ENCODE measurements at places on chromosomes 11 and 22. TPM values are rescaled to one million over a fixed set of nuclear protein-coding genes. Genes with fewer than 3 reads are reported as not detected.

GRCh38 chr11:124644426-124645280, 22.0 kb downstream of the TBRG1 start:
- DNase-seq, result peak; percentile 26

Gene RPS6KA4
- 19.1 TPM for total RNA-seq

GRCh38 chr11:119832202-119832935, 103.4 kb upstream of the NECTIN1 start:
- no peak for DNase-seq

- DNase-seq, result peak; percentile 19
Observed at GRCh38 chr11:61787928-61788491, 4.4 kb downstream of the TMEM258 start.

DNA sequence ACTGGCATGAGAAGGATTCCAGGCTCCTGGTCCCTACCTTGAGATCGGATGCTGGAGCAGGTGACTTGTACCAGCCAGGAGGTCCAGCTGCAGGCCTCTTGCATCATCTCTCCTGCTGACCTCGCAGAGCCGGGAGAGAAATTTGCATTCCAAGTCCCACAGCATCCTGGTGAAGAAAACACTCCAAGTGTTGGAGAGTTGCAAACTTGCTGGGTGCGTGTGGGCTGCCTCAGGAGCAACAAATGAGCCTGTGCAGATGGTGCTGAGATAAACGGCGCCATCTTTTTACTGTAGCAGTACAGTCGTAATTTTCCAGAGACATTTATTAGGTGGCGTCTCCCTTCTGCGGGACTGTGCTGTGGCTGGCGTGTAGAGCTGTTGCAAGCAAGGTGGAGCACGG, 32.1 kb upstream of the ZBTB16 start:
- no peak for DNase-seq

DNA sequence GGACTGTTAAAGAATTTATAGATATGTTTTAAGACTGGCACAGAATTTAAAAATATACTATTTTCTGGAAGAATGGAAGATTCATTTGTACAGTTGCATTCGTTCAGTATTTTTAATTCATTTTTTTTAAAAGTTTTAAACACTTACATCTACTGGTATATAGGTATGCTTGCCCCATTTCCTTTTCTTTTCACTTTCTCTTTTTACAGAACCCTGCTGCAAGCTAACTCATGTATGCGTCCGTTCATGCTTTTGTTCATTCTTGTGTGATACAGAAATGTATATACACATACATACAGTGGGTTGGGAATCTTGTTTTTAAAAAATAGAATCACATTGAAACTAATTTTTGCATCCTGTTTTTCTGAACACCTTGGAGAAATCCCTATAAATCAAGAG, 31.0 kb downstream of the PACS1 start:
- DNase-seq, result no peak

Gene CCDC134
- 17.0 TPM for total RNA-seq

DNA sequence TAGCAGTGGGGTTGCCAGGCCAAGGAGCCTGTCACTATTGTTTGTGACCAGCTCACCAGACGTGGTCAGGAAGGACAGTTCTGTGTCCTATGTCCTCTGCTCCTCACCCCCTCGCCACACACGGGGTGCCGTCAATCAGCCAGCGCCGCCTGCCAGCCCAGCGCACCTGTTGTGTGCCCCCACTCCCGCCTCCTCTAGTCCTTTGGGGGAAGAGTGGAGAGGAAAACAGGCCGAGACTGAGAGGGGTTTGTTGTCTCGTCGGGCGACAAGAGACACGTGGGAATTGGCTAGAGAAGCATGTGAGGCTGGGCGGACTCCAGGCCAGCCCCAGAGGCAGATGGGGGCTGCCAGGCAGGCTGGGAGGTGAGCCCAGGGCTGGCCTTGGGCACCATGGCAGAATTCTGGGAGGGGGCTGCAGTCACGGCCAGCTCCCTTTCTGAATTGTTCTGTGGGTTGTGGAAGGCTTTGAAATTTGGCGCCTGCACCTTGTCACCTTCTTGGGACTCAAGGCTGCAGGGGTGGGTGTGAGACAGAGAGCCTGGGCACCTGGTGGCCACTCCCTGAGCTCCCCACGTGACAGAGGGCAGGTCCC, 3.1 kb upstream of the KCNQ1OT1 start:
- DNase-seq, result no peak

Gene CHRM1
- not detected for total RNA-seq

Gene CRACR2B
- total RNA-seq, result 0.32 TPM

GRCh38 chr11:123197711-123198110, 2.7 kb upstream of the CLMP start:
- DNase-seq, result peak; percentile 6

DNA sequence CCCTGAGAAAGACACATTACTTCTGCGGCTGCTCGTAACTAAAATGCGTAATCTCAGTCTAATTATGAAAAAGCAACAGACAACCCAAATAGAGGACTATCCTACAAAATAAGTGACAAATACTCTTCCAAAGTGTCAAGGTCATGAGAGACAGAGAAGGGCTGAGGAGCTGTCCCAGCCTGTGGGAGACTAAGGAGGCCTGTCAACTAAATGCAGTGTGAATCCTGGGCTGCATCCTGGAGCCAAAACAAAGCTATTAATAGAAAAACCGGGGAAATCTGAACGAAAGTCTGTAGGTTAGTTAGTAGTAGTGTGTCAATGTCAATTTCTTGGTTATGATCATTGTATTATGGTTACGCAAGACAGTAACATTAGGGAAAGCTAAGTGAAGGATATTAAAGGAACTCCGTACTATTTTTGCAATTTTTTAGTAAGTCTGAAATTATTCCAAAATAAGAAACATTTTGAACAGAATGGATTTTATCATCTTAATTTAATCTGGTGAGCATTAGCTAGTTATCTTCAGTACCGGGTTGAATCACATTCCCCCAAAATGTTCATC, 39.8 kb upstream of the SLC35C1 start:
- DNase-seq, result no peak

Gene CCT8L2
- not detected for total RNA-seq

Gene RAG2
- total RNA-seq, result not detected

DNA sequence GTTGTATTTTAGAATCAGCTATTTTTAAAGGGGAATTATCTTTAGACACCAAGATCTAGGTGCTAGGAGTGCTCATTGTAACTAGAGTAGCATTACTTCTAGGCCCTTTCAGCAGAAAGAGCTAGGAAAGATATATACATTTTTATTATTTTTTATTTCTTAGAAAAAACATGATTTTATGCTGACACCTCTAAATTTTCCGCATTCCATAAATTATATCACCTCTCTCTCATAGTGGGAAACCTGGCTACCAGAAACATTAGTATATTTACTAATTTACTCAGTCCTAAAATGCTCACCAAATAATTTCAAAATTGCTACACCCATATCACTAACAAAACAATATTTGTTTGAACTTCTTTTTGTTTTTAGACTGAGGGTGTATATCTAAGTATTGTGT, 32.1 kb upstream of the SLC36A4 start:
- no peak for DNase-seq

DNA sequence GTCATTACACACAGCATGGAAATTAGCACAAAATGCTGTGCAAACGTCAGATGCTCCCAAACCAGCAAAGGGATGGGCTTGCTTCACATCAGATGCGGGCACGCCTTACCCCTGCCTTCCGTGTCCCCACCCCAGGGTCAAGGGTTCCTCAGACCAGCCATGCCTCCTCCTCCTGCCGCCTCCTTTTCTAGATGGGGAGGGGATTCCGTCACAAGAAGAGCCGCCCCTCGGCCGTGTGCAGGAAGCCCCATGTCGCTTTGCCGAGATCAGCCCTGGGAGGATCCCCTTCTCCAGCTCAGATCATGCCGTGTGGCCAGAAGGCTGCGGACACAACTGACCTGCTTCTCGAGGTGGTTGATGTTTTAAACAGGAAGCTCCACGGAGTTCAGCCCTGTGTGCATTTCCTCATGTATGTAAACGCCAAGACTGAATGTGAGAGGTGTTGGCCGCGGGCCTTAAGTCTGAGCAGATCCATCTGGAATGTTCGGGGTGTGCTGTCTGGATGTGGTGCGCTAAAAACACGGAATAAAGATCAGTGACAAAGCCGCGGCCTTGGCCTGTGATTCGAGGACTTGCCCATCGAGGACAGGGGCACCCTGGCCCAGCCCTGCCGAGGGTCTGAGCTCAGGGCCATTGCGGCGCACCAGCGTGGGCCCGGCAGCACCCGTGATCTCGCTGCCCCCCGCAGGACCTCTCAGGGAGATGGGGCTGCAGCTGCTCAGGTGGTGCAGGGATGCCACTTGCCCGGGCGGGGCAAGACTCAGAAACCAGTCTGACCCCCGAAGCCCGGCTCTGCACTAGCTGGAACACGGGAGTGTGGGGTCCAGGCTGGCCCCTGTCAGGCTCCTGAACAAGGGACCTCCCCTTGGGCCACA, 412.9 kb downstream of the TBC1D22A start:
- DNase-seq, result no peak

DNA sequence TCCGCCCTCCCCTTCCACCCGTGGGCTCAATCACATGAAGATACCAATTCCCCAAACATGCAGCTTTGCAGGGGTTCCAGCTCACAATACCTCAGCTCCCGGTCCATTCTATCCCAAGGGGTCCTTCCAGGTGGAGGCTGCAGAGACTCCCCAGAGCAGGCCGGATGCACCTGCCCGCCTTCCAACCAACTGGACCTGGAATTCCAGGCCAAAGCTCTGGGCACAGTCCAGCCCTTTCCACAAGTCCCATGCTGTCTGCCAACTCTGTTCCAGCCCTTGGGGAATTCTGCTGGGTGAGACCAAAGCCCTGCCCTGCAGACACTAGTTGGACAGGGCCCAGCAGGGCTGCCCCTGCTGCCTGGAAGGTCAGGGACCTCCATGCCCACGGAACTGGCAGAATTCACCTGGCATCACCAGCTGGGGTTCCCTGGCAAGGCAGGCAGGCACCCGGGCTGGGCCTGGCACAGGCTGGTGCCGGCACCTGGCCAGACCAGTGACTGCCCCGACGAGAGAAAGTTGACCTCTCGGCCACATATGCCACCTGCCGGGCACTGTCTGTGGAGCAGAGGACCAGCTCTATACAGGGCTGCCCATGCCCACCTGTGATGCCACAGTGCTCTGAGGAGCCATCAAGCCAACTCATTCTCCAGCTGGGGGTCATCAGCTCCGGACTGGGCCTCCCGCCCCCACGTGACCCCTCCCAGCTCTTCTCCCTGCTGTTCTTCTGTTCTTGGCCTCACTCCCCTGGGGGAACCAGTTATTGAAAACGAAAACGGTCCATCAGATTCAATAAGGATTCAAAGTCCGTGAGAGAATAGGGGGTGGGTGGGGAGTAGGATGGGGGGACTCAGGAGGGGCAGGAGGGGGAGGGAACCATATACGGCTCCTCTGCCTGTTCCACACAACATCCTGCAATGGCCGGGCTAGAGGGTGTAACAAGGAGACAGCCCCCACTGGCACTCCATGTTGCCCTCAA, 4.7 kb downstream of the SYT7 start:
- DNase-seq, result no peak

- no peak for DNase-seq
Observed at GRCh38 chr11:43576320-43576802, 104.2 kb upstream of the HSD17B12 start.

GRCh38 chr11:2768471-2769408, 68.9 kb upstream of the KCNQ1OT1 start:
- DNase-seq, result peak; percentile 31

Gene NAV2
- 0.20 TPM for total RNA-seq

DNA sequence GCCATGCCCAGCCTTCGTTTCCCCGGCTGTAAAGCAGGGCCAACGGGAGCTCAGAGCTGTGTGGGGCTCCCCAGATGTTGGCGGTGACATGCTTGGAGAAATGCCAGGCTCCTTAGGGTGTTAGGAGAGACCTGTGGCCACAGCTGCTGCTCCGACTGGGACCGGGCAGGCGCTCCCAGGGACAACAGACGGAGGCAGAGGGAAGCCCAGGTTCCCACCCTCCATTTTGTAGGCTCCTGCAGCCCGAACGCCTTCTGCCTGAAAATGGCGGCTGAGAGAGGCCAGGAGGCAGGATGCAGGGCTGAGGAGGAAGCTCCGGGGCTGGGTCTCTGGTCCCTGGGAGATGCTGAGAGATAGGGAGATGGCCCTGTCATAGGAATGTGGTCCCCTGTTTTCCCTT, 10.0 kb downstream of the CD6 start:
- peak; percentile 57 for DNase-seq

DNA sequence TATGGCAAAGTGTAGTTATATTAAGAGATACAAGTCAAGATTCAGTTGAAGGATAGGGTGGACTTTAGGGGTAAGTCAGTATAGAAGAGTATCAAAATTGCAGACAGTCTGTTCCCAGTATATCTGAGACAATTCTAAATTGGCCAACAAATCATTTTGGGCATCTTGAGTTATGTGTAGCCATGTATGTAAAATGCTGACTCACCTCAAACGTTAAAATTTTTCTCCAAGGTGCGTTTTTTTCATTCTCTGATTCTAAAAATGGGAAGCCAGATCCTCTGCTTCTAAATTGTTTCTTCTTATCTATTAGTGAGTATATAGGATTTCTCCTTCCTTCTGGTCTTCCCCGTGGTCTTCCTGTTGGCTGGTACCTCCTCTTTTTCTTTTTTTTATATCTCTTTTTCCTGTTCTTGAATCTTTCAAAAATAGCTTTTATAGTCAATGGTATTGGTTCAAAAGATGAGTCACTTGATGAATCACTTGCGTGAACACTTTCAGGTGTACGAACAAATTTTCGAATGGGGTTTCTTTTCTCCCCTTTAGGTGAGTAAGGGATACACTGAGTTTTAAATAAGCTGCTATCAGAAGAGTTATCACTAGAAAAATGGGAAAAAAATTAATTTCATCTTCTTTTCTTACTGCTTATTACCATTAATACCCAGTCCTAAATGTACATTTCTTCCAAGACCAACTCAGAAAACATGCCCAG, 3.2 kb downstream of the TAF1D start:
- DNase-seq, result no peak

Gene FXYD6
- not detected for total RNA-seq

GRCh38 chr11:114158421-114158820, 98.9 kb downstream of the ZBTB16 start:
- no peak for DNase-seq

DNA sequence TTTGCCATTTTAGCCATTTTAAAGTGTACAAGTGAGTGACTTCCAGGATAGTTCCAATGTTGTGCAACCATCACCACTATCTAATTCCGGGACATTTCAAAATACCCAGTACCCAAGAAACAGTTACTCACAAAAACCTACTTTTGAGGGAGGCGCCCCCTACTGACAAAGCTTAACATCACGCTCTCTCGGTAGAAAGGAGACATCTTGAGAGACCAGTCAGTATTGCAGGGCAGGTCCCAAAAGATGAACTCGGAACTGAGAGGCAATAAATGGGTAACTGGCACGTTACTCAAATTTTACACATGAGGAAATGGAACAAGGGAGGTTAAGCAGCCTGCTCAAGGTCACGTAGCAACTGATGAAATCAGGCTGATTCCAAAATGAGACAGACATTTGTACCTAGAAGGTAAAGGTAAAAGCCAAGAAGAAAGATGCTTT, 50.0 kb upstream of the POU2AF1 start:
- DNase-seq, result peak; percentile 88

DNA sequence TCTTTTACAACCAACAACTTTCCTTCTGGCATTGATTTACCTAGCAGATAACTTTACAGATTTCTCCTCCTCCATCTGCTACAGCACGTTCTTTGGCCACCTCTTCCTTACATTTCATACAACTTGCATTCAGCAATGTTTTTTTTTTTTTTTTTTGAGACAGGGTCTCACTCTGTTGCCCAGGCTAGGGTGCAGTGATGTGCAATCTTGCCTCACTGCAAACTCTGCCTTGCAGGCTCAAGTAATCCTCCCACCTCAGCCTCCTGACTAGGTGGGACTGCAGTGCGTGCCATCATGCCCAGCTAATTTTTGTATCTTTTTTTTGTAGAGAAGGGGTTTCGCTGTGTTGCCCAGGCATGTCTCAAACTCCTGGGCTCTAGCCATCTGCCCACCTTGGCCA, 6.5 kb downstream of the PDE3B start:
- no peak for DNase-seq

GRCh38 chr11:69526453-69526810, 45.0 kb downstream of the LINC01488 start:
- DNase-seq, result no peak
